Left cardiac atrium (tissue), 4 donors: ENCODE measurements at places on chromosomes 11 and 22.

DNA sequence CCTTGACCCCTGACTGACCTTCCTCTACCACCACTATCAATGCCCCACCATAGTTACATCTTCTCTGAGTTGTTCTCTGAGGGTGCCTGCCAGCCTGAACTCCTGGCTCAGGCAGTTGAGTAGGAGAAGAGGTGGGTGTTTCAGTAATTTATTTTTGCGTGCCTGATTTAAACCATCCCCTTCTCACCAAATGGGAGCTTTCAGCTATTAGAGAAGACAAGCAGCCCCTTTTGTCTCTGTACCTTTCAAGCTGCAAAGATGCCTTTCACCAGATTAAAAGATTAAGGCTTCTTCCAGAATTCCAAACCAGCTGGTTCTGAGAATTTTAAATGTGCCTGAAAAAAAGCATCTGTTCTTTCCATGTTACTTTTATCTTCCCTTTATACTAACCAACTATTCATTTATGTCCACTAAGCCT, 223.8 kb downstream of the FAM76B start:
- DNase-seq = no peak

DNA sequence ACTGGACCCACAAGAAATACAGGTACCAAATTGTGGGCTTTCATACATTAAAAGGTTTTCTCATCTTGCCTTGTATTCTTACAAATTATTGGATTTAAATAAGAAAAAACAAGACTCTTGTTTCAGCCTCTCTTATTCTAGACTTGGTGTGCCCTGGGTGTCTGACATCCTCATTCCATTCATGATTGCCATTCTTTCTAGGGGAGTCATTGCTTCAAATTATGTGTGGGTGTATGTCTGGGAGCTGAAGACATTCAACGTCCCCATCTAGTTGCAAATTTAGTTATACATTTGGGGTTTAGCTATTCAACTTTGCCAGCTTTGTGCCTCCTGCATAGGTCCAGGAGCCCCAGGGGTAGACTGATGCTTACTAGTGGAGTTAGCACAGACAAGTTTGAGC, 18.1 kb downstream of the MAML2 start:
- DNase-seq = no peak

GRCh38 chr11:64694026-64694755, 28.8 kb downstream of the NRXN2 start:
- DNase-seq = no peak

DNA sequence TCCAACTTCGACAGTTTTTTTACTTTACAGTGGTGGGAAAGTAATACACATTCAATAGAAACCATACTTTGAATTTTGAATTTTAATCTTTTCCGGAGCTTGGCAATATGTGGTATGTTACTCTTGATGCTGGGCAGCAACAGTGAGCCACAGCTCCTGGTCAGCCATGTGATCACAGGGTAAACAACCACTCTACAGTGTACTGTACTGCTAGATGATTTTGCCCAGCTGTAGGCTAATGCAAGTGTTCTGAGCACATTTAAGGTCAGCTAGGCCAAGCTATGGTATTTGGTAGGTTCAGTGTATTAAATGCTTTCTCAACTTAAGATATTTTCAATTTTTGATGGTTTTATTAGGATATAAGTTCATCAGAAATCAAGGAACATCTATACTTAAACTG, 48.7 kb upstream of the GRIK4 start:
- no peak for DNase-seq

- DNase-seq = peak; percentile 94
Measured at GRCh38 chr22:31630331-31631329, 31.4 kb downstream of the PISD start.

DNA sequence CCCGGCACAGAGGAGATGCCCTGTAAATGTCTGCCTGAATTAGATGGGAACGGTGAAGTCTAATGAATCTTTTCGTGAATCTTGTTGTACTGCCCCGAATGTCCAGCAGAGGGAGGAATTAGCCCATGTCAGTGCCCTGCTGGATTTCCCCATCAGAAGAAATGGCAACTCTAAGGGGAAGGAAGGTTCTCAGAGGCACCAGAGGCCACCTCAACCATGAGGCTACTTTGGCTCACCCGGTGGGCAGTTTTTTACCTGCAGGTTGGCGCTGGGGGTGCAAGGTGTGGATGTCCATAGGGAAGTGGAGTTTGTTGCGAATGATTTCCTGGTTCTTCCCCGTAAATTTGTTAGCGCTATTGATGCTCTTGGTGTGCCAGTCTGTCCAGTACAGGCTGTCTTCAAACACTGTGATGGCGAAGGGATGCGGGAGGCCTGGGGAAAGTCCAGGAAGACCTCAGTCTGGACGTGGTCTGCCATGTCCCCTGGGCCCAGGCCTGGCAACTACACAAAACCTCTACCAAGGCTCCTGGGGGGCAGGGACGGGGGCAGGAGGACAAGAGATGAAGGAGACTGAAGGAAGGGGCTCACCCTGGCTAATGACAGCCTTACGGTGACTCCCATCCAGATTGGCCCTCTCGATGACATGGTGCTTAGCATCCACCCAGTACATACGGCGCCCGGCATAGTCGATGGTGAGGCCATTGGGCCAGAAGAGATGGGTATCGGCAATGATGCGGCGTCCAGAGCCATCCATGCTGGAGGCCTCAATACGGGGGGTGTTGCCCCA, 28.5 kb downstream of the LRP4 start:
- DNase-seq = peak; percentile 59

- DNase-seq = no peak
Measured at GRCh38 chr11:44008088-44008501, 39.7 kb upstream of the ACCSL start.

- DNase-seq = no peak
Measured at GRCh38 chr11:11217289-11217928, 135.6 kb downstream of the CSNK2A3 start.

DNA sequence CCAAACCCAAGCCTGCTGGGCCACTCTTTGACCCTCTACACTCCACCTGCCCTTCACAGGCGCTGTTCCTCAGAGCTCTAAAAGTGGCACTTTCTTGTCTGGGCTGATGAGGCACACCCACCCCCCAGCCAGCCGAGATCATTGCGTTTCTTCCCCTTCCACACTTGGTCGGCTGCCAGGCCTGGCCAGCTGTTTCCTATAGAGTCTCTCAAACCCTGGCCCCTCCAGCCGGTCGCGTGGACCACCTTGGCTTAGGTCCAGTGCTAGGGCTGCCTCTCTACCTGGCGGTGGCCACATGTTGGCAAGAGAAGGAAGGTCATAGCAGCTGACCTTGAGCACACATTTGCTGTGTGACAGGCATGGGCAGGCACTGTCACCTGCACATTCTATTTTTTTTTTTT, 60.6 kb downstream of the PPP6R2 start:
- peak; percentile 67 for DNase-seq

- DNase-seq = no peak
Measured at GRCh38 chr11:95803973-95804372, 13.7 kb downstream of the CEP57 start.

DNA sequence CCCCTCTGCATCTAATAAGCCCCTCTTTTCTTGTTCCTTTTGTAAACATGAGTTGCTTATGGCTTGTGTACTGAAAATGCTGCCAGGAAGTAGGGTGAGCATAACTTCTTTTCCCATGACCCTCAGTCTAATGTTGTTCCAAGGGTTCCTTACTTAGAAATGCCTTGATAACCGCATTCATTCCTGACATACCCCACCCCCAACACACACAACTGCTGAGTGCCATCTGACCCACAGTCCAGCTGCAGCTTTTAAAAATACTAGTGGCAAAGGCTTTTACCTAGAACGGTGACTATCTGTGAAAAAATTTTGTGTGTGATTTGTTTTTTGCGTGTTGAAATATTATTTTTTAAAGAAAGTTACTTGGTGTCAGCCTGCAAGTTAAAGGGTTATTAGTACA, 52.6 kb downstream of the ARHGAP42 start:
- DNase-seq = no peak

- DNase-seq = peak; percentile 5
Measured at GRCh38 chr11:125412177-125412496, 83.9 kb downstream of the FEZ1 start.

DNA sequence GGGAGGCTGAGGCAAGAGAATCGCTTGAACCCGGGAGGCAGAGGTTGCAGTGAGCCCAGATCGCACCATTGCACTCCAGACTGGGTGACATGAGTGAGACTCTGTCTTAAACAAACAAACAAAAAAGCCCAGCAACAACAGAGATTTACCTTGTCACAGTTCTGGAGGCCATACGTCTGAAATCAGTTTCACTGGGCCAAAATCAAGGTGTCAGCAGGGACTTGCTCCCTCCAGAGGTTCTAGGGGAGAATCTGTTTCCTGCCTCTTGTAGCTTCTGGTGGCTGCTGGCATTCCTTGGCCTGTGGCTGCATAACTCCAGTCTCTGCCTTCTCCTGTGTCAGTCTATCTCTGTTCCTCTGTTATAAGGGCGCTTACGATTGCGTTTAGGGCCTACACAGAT, 1.5 kb downstream of the DDX10 start:
- DNase-seq = no peak

GRCh38 chr11:70332567-70332966, 62.1 kb downstream of the PPFIA1 start:
- DNase-seq = no peak

DNA sequence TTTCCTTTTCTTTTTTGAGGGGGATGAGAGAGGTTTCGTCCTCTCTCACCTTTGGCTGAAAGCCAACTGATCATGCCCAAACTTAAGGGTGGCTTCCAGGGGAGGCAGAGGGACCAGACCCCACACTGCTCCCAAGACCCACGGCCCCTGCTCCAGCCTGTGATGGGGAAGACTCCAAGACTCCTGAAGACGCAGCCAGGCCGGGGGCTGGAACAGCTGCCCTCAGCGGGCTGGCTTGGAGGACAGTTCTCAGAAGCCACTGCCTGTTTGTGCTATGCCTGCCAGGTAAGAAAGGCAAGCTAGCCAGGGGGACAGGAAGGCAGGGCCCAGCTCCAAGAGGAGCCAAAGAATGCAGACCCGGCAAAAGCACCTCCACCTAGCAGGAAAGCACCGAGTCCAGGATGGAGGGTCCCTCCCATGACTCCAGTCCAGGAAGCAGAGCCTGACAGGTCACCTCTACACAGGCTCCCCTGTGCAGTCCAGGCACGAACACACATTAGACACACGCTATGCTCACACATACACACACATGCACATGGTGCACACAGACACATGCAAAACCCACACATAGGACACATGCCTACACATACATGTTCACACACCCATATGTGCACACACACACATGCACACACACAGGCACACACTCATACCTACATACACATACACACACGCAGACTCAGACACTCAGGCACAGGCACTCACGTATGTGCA, 31.3 kb downstream of the GNB1L start:
- no peak for DNase-seq

- DNase-seq = no peak
Measured at GRCh38 chr22:42171946-42172719, 41.5 kb upstream of the CYP2D6 start.

DNA sequence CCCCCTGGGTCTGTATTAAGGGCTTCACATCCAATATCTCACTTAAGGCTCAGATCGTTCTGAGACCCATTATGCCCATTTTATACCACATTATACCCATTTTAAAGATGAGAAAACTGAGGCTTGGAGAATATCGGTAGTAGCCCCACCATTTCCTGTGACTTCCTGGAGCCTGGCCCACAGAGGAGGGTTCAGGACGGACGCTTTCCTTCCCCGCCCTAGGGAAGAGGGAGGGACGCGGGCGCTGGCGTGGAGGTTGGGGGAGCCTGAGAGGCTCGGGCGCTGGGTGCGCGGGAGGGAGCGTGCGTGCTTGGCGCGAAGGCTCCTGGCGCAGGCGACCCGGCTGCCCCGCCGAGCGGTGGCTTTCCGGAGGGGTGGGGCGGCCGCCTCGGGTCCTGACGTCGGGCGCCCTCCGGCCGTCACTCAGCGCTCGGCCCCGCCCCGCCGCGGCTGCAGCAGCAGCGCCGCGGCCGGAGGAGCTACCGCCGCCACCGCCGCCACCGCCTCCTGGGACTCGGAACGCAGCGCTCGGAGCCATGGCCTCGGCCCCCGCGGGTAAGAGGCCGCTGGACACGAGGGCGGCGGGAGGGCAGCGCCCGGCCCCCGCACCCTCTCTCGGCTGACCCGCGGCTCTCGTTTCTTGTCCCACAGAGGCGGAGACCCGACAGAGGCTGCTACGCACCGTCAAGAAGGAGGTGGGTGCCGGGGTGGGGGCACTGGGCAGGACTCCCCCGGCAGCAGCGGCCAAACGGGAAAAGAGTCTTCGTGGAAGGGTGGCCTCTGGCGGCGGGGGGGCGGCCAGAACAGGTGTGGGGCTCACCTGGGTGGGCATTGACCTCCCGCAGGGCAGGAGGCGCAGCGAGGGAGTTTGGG, at the start of gene SGSM1:
Gene SGSM1 (plus strand): TSS at position 422 of the 873 bp plus-strand sequence. CDS start 115 bp downstream, at position 537.
- DNase-seq = peak; percentile 89

DNA sequence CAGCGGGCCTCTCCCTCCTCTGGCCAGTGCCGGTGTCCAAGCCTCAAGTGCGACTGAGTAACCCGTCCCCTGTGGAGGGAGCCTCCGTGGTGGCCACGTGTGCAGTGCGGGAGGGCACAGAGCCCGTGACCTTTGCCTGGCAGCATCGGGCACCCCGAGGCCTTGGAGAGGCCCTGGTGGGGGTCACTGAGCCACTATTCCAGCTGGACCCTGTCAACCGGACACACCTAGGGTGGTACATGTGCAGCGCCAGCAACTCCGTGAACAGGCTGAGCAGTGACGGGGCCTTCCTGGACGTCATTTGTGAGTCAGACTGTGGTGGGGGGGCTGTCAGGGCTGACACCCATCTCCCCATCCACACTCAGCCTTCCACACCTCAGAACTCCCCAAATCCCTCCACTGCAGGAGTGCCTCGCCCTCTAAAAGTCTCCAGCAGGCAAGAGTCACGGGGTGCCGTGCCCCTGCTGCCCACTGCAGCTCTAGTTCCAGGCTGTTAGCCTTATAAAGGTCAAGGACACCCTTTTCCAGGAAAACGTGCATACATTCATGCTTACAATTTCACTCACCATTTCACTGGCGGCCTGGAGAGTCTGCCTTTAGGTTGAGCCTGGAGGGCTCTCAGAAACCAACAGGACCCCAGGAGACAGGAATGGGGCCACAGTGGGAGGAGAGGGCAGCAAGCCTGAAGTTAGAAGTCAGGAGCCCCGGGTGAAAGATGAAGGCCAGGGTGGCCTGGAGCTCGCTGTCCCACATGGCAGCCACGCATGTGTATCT, 2.6 kb downstream of the VSIG10L2 start:
- DNase-seq = no peak

DNA sequence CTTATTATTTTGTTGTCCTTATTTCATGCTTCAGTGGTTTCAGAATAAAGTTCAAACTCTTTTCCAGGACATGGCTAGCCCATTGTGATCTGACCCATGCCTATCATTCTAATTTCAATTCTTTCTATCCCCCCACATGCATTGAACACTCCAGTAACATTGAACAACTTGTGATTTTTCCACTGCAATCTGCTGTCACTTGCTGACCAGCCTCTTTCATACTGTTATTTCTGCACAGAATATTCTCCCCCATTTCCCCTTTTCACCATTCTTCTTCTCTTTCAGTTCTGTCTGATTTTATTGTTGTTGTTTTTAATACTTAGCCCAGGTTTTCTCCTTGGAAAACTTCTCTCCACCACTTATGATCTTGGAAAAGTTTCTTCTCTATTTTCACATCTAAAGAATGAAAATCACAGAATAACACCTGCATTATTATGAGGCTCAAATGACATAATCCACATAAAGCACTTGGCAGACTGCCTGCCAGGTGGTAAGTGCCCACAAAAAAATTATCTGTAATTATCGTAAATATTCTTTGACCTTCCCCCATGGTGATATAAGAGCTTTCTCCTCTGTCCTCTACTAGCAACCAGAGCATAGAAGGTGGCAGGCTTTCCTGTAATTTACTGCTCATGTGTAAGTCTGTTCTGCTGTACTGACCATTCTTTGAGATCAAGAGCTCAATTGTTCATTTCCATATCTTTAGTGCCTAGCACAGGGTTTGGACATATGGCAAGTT, 51.9 kb upstream of the EED start:
- no peak for DNase-seq
